ENCODE measurements at places on chromosomes 1 and 21. TPM values are rescaled to one million over a fixed set of nuclear protein-coding genes. Genes with fewer than 3 reads are reported as not detected.

The PROK1 gene
- 0.14 TPM for total RNA-seq

The C1QA gene
- not detected for total RNA-seq

The PGLYRP4 gene
- total RNA-seq, result not detected

The GBP6 gene
- not detected for total RNA-seq

The ETV3L gene
- total RNA-seq, result not detected

The B3GALT5 gene
- not detected for total RNA-seq

The C1orf74 gene
- total RNA-seq, result 2.0 TPM

The RGS4 gene
- total RNA-seq, result 30.6 TPM

The SPRR1B gene
- not detected for total RNA-seq

The USP16 gene
- total RNA-seq, result 37.6 TPM

The EDARADD gene
- total RNA-seq, result 0.09 TPM

The ADAM30 gene
- total RNA-seq, result not detected

The C8A gene
- total RNA-seq, result not detected

The C8B gene
- not detected for total RNA-seq

The SMIM11 gene
- 8.1 TPM for total RNA-seq

The ANXA9 gene
- total RNA-seq, result 0.28 TPM

The VANGL2 gene
- not detected for total RNA-seq

The IL20 gene
- not detected for total RNA-seq

The TACSTD2 gene
- 0.14 TPM for total RNA-seq

The CRNN gene
- not detected for total RNA-seq

The ERG gene
- total RNA-seq, result 0.28 TPM

The CFAP141 gene
- not detected for total RNA-seq

The IQGAP3 gene
- total RNA-seq, result 2.5 TPM

The ATP6V1G3 gene
- total RNA-seq, result not detected

The F5 gene
- not detected for total RNA-seq

The S100A8 gene
- total RNA-seq, result not detected
